Stimulated activated CD8-positive, alpha-beta memory T cell treated with anti-CD3 and anti-CD28 coated beads, Interleukin-4, amount 100 ng/mL, for 1 hour (primary cell): ENCODE measurements at places on chromosomes 13 and 19.

DNA sequence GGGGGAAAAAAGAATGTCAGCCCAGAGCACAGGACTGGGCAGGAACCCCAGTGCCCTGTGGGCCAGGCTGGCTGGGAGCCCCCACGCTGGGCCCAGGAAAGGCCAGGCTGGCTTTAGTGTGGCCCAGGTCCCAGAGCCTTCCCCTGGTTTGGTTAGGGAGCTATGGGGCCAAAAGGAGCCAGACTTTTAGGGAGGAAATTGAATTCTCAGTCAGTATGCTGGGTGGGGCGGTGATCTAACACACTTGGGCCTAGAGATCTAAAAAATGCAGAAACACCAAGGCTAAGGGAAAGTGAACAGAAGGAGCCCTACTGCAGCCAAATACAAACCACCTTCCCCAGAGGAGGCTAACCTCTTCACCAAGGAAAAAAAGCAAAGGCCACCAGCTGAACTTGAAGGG, 137.5 kb downstream of the CRYL1 start:
- no peak for DNase-seq

DNA sequence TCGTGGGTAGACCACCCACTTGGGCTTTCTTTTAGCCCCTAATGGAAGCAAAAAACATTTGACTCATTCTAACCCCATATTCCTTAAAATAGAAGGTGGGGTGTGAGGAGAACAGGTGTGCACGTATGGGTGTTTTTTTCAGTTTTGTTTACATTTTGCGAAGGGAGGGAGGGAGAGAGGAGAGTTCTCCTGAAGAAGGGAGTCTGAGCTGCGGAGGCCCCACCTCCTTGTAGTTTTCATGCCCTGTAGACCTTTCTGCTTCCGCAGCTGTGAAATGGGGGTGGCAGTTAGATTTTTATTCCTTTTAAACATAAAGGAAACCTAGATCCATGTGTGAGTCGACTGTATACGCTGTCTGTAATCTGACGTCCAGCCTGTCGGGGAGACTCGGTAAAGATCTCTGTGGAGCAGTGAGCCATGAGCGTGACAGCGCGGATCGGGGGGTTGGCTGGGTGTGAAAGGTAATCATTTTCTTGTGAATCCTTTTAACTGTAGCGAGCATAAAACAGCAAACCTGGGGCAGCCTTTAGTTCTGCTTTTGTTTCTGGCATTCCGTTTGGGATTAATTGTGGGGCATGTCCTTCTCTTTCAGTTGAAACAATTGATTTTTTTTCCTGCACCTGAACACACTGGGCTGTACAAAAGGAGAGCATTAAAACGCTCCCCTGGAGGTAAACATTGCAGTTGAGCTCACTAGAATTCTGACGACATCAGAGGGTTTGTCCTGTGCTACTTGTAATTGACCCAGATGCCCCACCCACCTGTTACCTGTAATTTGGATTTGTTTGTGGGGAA, 2.3 kb downstream of the UPF1 start:
- no peak for DNase-seq

GRCh38 chr13:50393628-50394027, 378.4 kb downstream of the KCNRG start:
- DNase-seq: no peak

DNA sequence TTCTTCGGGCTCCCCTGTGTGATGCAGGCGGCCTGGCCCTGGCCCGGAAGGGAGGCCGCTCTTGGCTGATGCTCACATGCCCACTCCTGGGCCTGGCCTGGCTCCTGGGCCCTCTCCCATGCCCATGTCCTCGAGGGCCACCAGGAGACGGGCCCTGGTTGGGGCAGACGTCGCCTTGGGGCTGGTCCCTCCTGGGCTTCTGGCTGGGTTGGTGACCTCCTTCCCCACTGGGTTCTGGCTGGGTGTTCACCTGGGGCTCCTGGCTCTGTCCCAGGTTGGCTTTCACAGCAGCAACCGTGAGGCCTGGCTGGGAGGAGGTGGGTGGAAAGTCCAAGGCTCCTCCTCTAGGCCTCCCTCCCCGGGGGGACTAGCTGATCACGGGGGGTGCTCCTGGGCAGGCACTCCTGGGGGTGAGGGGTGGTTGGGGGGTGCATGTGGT, 15.5 kb upstream of the SLC7A10 start:
- no peak for DNase-seq

DNA sequence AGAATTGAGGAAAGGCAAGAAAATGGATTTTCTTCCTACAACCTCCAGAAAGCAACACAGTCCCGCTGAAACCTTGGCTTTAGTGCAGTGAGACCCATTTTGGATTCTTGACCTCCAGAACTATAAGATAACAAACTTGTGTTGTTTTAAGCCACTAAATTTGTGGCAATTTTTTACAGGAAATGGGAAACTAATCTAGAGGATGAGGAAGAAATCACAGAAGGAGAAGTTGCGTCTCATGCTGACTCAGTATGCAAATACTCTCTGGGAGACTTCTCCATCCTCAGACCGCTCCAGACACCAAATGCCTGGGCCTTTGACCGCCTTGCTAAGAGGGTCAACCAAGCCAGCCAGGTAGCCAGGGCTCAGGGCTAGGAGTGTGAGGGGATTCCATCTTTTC, 13.1 kb upstream of the CEACAM16 start:
- DNase-seq: no peak

- DNase-seq: no peak
Measured at GRCh38 chr13:98449273-98449672, 127.6 kb downstream of the STK24 start.

DNA sequence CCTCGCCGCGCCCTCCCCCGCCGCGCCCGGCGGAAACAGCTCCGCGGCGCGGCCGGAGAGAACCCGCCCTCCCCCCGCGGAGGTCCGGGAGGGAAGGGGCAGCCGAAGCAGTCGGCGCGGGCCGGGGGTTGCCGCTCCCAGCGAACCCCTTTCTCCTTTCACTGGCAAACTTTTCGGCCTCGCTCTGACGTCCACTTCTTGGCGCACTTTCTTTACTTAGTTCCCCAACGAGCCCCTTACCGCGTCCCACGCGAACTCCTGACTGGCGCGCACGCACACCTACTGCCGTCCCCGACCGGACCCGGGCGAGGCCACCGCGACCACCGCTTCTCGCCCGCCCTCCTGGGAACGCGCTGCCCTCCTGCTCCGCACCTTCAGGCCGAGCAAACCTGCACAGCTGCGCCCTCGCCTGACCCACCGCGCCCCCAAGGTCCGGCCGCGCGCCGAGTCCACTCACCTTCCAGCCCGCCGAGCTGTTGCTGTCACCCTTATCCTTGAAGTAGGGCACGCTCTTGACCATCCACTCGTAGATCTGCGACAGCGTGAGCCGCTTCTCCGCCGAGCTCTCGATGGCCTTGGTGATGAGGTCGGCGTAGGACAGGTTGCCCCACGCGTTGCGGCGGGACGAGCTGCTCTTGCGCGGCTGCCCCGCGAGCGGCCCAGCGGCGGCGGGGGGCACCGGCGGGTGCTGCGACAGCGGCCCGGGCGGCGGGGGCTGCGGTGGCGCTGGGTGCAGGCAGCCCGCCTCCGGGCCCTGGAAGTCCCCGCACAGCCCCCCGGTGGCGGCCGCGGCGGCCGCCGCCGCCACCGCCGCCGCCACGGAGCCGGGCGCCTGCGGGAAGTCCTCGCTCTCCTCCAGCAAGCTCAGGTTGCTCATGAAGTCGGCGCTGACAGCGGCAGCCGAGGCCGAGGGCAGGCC, 1.1 kb downstream of the FOXO1 start:
- DNase-seq: peak; percentile 13

DNA sequence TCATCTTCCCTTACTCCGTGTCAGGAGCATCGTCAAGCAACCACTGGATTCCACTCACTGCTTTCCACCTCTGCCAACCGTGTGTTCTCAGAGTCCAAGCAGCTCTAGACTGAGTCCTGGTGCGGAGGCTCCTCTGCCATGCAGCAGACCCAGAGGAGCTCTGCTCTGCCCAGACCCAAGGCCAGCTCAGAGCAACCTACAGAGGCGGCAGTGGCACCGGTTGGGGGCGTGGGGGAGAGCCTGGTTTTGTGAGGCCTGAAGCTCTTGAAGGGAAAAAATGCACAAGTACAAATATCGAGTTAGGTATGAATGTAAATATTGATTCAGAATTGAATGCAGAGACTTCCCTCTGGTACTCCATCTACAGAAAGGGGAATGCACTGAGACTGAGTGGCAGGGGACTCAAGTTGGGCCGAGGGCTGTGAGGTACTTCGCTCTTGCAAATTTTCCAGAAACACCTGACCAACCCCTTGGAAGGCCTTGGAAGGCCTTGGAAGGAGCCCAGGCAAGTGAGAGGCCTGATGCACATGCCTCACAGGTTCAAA, 46.7 kb downstream of the GJA3 start:
- DNase-seq: no peak

- DNase-seq: no peak
Measured at GRCh38 chr13:37144661-37145060, 39.2 kb upstream of the CSNK1A1L start.

GRCh38 chr19:35977446-35978222, 17.4 kb upstream of the SDHAF1 start:
- DNase-seq: no peak

DNA sequence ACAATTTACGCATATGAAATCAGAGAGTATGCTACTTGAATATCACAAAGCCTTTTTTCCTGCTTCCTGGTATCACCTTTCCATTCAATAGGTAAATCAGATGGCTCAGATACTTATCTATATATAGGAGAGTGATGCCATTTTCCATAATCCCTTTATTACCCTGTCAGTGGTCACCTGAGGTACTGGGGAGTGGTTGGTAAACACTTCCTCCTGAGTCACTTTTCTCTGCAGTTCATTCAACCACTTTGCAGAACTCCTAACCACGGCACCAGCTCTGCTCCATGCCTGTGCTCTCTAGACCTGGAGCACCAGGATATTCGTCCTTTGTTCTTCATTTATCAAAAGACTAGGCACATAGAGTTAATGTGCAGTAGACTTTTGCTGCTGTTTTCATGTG, 748.5 kb upstream of the KLHL1 start:
- no peak for DNase-seq

- no peak for DNase-seq
Measured at GRCh38 chr13:99296398-99296797, 10.8 kb downstream of the GPR183 start.
